ENCODE measurements at places on chromosomes 4 and X.

DNA sequence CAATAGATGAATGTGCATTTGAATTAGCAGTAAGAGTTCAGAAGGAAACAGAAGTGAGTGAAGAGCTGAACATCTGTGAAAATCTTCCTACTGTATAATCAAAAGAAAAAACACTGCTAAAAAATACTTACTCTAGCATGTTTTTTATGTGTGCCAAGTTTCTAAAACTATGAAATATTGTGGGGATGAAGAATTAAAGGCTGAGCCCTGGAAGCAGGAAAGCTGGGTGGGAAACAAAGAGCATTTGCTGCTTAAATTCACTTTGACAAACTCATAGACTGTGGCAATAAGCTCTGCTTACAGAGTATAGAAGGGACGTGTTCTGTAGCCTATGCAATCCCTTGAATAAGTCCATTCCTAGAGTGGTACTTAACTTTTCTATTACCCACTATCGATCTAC is 261.7 kb downstream of the ANKRD50 start:
- no peak for DNase-seq

DNA sequence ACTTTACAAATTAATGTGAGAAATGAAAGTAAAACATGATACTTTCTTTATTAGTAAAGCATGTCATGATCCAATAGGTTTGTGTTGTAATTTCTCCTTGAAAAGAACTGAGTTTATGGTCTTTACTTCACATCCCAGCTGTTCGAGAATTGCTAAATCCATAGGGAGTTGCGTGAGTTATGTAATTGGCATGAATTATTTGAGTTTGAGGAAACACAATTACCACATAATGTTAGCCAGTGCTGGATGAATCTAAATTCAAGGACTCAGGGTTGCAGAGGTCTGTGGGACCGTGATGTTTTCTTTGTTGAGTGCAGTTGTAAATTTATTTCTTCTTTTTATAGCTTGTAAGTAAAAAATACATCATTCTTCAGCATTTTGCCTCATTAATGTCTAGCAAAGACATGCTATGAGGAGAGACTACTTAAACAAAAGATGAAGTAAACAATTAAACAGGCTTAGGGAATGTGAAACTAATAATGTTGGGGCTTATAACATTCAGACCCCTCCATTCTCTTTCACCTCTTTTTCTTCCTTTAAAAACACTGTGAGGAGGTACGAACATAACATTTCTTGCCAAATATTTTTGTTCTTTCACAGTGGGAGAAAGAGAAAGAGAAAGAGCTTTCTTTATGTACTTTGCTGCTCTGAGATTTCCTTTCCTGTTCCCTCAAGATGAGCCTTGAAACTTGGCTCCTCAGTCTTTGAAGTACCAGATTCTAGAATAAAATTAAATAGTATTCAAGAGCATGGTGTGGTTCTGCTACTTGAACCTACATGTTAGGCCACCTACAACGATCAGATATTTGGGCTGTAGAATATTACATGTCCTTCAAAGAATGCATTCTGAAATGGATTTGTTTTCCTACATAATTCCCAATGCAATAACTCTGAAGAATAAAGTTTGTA is 159.6 kb upstream of the ANK2 start:
- no peak for DNase-seq

GRCh38 chrX:39966176-39966575 is 131.6 kb downstream of the BCOR start:
- no peak for DNase-seq

DNA sequence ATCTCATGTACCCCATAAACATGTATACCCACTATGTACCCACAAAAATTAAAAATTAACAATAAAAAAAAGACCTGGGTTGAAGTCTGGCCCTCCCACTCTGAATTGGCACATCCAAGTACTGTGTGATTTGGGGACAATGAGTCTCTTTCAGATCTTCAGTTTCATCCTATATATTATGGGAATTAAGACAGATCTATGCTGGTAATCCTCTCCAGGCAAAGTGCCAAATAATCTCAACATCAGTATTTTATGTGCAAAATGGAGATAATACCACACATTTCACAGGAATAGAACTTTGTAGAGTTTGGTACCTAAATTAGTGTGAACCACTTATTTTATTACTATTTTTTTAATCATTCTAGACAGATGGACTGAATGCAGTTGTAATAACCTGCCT is 11.0 kb upstream of the SCD5 start:
- DNase-seq, result no peak

DNA sequence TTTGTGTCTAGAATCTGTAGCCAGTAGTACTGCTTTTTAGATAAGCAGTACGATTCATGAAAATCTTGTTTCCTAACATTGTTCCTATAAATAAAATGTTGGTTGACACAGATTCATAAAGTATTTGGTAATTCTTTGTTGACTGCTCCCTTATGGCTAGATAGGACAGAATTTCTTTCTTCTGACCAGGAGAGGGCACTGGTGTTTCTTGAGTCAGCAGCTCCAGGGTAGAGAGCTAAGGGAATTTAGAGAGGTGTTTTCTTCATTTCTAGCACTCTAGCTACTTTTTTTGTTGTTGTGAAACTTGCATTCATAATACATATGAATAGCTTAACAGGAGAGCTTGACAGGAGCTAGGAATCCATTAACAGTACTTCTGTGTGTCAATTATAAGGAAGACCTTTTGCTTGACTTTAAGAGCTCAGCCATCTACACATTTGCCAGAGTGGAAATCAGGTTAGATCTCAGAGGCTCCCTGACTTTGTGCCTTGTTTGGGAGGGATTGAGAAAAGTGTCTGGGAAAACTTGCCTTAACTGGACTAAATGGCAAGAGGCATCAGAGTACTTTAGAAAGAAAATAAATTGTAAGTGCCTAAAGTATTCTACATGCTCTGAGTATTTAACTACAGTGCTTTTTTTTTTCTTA is 756.1 kb downstream of the SH3BGRL start:
- no peak for DNase-seq

DNA sequence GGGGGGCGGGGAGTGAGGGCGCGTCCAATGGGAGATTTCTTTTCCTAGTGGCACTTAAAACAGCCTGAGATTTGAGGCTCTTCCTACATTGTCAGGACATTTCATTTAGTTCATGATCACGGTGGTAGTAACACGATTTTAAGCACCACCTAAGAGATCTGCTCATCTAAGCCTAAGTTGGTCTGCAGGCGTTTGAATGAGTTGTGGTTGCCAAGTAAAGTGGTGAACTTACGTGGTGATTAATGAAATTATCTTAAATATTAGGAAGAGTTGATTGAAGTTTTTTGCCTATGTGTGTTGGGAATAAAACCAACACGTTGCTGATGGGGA is 1.1 kb downstream of the HTT start:
- no peak for DNase-seq

- no peak for DNase-seq
Observed at GRCh38 chrX:139026811-139027210, 315.3 kb upstream of the FGF13 start.

DNA sequence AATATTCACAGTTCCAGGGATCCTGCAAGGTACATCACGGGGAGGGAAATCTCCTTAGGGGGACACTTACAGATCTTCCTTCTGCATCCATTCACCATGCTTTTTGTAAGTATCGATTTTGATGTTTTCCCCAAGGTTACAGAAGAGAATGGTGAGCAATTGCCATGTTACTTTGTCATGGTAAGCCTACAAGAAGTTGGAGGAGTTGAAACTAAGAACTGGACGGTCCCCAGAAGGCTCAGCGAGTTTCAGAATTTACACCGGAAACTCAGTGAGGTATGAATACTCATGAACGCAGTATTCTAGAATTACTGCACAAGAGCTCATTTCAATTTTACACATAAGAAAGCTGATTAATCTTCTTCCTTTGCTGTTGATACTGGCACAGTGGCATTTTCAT is 53.9 kb downstream of the LRP2BP start:
- no peak for DNase-seq

DNA sequence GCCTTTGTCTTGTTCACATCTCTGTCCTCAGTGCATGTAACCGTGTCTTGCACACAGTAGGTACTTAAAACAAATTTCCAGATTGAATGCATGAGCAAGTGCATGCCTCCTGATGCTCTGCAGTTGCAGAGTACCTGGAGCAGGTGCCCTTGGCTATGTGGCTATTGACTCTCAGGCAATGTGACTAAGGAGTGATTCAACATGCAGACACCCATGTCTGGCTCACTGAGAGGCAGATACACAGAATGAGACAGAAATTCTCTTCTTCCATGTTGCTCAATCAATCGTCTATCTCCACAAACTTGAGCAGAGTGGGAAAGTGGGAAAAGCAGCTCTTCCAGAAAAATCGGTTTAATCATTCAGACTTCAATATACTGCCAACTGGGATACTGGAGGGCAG is 111.0 kb downstream of the CHRDL1 start:
- DNase-seq, result no peak
